ENCODE measurements at places on chromosomes 3 and 15.

DNA sequence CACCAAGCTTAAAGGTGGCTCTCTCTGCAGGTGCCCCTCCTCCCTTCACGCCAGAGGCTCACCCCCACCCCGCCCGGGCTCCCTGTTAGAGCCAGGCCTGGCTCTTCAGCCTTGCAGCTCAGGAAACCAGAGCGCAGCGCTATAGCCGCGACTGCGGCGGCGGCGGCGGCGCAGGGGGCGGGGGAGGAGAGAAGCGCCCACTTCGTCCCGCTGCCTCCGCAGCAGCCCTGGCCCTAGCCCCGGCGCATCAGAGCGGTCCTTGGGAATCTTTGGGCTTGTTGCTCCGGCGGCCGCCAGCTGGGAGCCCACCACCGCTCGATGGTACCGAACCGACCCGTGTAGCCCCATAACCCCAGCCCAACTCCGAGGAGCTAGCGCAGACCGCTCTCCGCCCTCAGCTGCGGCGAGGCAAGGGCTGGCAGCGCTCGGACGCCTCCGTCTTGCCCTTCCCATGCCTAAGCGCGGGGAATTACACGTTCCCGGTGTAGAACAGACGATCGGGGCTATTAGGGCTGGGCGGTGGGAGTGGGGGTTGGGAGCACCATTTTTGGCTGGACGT lies 1.2 kb downstream of the RASGRF1 start:
- no peak for DNase-seq

- no peak for DNase-seq
Measured at GRCh38 chr3:123080864-123081562, 14.2 kb downstream of the PDIA5 start.

DNA sequence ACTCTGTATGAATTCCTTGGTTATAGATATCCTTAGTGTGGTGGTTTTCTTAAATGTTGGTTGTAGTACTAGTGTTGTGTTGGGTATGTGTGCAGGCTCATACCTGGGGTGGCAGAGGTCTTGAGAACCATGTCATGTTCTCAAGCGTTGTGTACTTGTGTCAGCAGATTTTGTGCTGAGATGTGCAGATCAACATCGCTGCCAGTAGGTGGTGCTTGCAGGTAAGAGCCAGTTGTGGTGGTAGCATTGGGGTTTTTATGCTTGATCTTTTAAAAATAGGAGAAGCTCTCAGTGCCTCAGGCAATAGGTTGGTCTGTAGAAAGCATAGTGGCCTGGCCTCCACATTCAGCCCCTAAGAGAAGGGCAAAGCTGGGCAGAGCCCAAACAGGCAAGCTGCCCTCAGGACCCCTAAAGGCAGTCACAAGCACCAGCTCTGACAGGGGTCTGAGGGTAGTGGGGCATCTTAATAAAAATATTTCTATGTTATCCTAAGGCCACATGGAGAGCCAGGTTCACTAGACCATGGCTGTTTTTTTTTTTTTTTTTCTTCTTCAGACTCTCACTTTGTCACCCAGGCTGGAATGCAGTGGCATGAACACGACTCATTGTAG lies 164.0 kb downstream of the IL20RB start:
- no peak for DNase-seq

- no peak for DNase-seq
Measured at GRCh38 chr3:186097663-186098451, 11.0 kb downstream of the ETV5 start.

DNA sequence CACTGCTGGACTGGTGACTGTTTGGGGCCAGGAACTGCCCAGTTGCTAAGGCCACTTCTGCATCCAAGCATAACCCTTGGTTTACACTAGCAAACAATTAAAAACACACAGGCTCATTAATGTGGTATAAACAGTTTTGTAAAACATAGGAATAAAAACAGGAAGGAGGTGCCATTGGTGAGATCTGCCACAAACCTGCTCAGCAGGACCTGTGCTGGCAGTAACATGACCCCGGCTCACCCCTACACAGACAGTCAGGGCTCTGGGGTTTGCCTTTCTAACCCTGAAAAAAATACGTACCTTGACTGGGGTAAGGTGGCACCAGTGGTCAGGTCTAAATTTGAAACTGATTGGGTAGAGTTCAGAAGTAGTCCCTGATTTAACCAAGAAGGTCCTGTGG lies 76.2 kb downstream of the ATP1B3 start:
- DNase-seq, result no peak

DNA sequence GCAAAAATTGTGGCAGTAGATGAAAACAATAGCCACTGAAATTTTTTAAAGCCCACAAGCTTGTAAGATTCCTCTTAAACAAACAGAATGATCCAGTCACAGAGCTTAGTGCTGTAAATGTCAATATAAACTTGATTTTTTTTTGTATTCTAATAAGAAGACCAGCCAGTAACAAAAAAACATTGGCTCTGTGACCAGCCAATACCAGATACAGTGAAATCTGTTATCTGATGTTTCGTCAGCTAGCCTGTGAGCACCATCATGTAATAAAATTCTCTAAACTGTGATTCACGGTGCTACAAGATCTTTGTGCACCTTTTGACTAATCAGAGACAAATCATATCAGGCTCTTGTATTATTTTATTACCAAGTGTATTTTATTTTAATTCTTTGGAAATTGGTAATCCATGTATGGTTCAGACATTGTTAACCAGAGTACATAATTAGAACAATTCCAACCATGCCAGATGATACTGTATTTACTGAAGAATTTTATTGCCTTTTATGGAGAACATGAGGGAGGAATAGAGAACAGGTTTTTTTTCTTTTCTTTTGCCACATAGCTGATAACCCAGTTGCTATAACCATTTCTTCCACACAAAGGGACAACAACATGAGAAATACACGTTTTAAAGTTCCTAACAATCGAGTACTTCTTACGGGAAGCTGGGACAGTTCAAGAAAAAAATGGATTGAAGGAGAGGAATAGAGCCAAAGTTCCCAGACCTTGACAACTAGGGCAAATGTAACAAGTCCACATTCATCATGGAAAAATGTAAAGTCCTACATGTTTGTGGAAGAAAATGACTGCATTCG lies 71.9 kb downstream of the FILIP1L start:
- DNase-seq, result no peak

DNA sequence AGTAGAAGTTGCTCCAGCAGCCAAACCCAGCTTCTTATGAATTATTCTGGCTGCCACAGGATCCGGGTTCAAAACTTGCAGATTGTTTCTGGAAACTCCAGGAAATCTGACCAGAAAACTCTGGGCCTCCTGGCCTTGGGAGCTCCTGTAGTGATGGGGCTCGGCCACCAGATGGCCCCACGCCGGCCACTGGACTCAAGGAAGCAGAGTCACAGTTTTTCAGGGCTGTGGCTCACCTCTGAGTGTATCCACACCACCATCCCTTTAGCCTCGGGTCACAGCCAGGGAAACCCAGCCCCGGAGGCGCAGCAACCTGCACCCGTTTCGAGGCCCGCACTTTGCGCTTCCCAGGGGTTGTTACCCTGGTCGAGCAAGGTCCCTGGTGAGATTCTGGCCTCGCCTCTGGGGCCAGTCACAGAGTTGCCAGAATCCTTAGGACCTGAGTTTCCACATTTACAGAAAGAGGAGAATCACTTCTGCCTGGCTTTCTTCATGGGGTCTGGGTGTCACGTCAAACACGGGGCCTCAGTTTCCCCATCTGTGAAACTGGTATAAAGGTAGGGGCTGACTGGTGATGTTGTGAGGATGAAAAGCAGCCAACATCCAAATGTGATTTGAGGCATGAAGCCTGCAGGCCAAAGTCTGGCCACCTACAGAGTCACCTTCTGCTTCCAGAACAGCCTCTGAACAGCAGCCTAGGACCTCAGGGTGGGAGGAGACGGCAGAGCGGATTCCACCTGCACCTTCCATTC lies 53.5 kb upstream of the LCTL start:
- DNase-seq, result peak; percentile 58

DNA sequence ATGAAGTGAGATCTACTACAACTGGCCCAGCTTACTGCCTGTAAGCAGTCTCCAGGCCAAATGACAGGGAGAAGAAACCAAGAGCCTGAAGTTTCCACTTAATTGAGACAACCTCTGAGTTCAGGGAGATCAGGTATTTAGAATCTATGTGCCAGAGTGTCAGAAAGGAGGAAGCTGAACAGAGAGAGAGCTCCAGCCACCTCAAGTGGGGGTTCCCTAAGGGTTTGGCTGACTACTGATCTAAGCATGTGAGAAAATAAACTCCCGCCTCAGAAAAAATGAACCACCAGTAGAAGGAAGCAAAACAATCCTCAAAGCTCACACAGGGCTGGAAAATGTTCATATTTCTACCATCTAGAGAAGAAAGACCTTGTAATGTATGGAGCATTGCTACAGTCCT lies 25.0 kb downstream of the ADAM10 start:
- DNase-seq, result no peak

GRCh38 chr3:188691665-188692064 lies 480.1 kb upstream of the TPRG1 start:
- DNase-seq, result no peak

DNA sequence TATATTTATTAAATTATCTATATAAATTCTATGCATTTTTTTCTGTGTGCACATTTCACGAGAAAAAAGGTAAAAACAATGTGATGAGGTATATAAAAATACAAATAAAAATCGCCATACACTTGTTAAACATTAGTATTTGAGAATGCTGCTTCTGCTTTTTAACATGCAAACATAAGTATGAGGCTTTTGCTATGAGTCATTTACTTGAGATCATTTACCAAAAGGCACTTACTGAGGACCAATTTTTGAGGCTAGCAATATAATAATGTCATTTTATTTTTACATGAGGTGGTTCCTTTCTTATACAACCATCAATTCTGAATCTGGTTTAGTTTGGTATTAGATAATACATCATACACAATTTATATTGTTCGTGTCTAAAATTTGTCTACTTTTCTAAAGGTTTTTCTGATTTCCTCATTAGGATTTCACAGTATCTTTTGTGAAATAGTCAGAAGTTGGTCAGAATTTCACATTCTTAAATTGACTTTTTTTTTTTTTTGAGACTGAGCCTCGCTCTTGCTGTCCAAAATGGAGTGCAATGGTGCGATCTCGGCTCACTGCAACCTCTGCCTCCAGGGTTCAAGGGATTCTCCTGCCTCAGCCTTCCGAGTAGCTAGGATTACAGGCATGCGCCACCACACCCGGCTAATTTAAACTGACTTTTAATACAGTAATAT lies 25.6 kb downstream of the DCUN1D1 start:
- no peak for DNase-seq

- DNase-seq, result no peak
Measured at GRCh38 chr3:25043177-25043576, 384.9 kb upstream of the RARB start.

GRCh38 chr3:33751336-33751735 lies 33.3 kb upstream of the CLASP2 start:
- no peak for DNase-seq

DNA sequence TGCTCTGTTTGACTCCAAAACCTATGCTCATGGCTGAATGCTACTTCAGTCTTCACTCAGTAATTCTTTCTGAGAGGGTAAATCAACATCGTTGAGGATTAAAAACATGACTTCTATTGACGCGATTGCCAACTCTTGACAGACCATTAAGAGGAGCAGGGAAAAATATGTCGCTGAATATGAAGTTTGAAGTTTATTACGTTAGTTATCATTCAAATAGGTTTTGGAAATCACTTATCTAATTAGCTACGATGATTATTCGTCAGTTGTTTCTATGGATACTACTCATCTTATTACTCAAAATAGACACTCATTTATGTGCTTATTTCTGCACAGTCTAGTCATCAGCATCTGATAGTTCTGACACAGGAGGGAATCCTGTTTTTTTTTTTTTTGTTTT lies 279.2 kb upstream of the TBL1XR1 start:
- DNase-seq, result no peak

DNA sequence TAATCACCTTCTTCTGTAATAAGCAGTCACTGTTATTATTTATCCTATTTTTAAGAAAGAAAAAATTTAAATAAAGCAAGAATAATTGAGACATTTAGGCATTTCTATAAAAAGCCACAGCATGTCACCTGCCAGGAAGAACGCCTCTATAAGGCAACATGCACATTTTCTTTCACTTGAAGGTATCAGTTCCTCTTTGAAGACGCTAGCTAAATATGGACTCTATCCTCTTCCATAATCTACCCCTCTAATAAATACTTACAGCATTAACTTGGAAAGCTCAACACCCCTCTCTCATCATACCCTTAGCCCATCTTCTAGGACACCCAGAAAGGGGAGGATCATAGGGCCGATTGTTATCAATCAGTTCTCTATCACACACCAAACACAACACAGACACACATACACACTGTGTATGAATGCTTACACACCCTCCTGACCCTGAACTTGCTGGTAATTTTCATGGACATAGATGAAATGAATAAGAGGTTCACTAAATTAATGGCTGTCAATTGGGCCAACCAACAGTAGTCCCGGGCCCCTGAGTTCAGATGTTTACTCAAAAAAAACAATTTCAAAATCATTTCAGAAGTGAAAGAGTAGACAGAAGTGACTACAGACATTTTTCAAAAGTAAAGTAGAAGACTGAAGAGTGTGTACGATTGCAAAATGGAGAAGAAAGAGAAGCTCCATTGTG lies 102.5 kb downstream of the ZMAT3 start:
- DNase-seq, result no peak

- DNase-seq, result no peak
Measured at GRCh38 chr3:38738630-38739395, 77.2 kb downstream of the SCN10A start.

GRCh38 chr15:30985081-30985531 lies 6.3 kb downstream of the MTMR10 start:
- DNase-seq, result no peak

DNA sequence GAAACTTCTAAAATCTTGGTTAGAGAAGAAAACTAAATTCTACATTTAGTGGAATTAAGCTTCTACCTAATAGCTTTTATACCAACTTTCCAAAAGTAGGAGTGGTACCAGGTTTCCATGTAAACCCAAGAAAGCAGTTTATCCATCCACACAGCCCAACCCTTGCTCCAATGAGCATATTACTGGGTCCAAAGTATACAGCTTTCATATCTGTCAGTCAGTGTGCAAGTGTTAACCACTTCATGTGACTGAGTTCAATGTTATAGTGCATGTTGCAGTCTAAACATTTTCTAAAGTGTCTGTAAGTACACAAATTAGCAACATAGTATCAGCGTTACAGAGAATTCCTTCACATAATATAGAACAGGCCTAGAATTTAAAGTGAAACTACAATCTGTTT lies 73.2 kb downstream of the C3orf70 start:
- no peak for DNase-seq

DNA sequence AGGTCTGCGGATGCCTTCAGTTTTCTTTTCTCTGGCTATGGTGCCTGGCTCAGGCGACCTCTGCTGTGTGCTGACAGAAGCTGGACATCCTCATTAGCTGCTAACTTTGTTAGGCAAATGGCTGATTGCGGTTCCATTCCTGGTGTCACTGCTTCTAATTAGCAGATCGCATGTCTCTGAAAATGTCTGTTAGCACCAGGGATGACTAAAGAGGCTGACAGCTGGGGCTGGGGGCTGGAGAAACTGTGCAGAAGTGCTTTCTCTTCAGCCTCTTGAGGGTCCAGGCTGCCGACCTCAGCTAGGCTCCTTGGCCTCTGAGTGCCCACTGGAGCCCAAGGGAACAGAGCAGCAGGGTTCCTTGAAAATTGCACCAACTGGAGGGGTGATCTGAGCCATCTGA lies 39.3 kb downstream of the CHCHD6 start:
- DNase-seq, result no peak

- no peak for DNase-seq
Measured at GRCh38 chr3:1037631-1038030, 55.2 kb upstream of the CNTN6 start.

- no peak for DNase-seq
Measured at GRCh38 chr3:181362378-181362777, 349.3 kb upstream of the SOX2 start.
